ENCODE measurements at places on chromosomes 5 and 9.

- no peak for DNase-seq
These were observed 15.4 kb upstream of the UBAC1 start for GRCh38 chr9:135976531-135976930.

DNA sequence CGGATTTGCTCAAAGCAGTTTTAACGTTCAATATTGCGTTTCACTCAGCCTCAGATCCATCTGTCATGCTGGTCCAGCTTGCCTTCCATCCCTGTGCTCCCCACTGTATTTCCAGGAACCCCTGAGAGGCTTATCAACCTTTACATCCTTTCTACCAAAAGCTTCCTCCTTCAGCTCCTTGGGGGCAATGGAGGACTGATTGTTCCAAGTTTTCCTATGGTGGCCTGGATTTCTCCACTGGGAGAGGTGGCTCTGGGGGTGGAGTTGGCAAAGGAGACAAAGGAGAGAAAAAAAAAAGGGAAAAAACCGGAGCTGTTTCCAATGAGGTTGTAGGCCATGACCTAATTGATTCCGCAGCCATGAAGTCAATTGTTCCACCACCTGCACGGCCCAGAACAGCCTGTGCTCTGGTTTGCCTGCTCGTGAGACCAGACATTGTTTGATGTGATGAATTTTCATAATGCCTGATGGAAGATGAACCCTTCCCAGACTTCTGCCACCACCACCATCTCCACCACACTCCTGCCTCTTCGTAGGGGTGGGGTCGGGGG is 54.1 kb downstream of the ABLIM3 start:
- DNase-seq, result no peak

GRCh38 chr5:96329886-96330529 is 103.0 kb downstream of the PCSK1 start:
- no peak for DNase-seq

GRCh38 chr9:123002754-123003153 is 30.7 kb upstream of the GPR21 start:
- DNase-seq, result no peak

DNA sequence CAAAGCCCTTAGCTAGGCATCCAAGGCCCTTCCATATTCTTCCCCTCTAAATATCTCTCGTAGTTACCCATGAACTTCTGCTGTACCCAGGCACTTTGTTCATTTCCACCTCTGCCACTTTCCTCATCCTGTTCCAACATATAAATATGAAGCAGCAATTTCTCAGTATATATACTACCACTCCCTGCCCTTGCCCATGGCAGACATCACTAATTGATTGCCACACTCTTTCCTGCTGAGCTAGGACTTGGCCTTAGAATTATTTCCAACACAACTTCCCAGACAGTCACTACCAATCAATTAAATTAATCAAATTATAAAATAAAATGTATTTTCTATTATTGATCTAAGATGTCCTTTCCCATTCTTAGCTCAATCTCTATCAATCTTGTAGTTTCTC is 8.5 kb downstream of the INSYN2B start:
- DNase-seq, result no peak

- no peak for DNase-seq
These were observed 37.8 kb upstream of the ATP6V1G1 start for GRCh38 chr9:114549697-114550330.

GRCh38 chr5:68919988-68920490 is 173.8 kb upstream of the SLC30A5 start:
- no peak for DNase-seq

- DNase-seq, result no peak
These were observed 985.3 kb upstream of the DMAC1 start for GRCh38 chr9:8784838-8785237.

GRCh38 chr5:123482258-123482657 is 29.7 kb upstream of the CSNK1G3 start:
- no peak for DNase-seq

- DNase-seq, result no peak
These were observed 72.1 kb upstream of the SREK1 start for GRCh38 chr5:66072031-66072430.

DNA sequence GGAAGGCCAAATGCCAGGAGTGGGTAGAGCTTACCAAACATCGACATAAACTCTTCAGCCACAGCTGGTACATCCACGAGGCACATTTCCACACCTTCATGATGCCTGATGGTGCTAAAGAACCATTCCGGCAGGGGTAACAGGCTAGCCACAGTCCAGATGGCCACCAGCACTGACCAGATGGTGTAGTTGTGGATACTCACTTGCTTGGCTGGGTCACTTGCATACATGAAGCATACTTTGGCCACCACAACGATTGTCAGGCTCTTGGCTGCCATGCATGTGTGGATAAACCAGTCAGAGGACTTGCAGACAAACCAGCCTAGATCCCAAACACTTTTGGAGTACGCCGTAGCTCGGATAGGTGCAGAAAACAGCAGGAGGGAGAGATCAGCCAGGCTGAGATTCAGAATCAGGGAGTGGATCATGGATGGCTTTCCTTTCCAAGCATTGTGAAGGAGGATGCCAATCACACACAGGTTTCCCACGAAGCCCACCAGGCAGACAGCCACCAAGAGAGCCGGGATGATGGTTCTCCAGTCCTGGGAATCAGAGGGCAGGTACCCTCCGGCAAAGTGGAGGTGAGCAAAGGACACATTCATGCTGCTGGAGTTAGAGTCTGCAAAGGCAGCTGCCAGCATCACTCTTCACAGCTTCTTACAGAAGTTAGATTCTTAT is 378 bp downstream of the GPR151 start:
- no peak for DNase-seq

DNA sequence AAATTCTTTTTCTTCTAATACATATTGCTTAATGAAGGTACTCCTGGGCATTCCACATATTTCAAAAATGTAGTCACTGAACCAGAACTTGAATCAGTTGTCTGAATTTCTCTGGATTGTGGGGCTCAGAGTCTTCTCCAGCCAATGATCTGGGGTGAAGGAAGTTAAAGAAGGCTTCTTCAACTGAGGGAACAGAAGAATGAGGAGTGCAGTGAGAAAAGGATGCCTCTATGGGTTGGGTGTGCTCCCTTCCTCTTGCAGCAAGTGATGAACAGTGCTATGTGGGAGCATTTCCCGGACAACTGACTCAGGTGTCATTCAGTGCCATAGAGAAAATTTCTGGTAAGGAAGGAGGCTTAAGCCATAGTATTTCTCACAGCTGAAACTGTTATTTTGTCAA is 7.9 kb downstream of the LNPEP start:
- DNase-seq, result no peak

DNA sequence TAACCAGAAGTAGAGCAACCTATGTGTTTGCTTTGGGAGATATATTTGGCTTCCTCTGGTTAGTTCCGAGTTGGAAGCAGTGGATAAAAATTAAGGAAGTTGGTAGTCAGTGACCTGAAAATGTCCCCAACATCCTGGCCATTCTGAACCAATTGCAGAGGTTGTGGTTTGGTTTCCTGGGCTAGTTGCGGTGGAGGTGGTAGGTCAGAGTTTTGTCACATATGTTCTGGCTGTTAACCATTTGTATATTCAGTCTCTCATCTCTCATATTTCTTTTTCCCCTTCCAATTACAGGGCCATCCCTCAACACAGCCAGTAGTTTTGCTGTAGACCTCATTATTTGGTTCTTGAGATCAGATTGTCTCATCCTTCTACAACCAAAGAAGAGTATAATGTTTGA is 1026.9 kb downstream of the PTPRD start:
- DNase-seq, result no peak

GRCh38 chr9:121612511-121612998 is 38.9 kb upstream of the DAB2IP start:
- DNase-seq, result no peak

DNA sequence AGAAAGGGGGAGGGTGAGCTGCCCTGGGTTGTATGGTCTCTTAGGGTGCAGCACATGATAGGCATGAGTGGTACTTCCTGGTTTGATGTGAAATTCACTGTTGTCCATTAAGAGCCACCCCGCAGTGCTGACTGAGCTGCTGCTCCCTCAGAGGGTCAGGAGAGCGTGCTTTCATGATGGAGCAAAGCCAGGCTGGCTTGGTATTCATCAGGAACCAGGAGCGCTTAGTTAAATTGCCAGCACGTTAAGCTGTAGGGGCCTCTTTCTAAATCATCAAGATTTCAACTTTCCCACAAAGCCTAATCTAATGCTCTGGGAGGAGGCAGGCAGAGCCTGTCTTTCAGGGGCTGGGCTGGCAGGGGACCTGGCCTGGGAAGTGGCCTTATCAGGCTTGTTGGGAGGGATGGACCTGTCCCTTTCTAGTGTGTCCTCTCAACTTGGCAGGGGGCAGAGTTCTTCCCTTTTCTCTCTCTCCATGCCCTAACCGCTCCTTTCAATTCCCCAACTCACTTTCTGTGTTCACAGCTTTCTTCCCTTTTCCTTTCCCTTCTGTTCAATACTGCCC is 7.9 kb downstream of the CYSTM1 start:
- DNase-seq, result no peak

Data from femur (tissue), 1 donor.